ENCODE measurements at places on chromosomes 7 and 10.

DNA sequence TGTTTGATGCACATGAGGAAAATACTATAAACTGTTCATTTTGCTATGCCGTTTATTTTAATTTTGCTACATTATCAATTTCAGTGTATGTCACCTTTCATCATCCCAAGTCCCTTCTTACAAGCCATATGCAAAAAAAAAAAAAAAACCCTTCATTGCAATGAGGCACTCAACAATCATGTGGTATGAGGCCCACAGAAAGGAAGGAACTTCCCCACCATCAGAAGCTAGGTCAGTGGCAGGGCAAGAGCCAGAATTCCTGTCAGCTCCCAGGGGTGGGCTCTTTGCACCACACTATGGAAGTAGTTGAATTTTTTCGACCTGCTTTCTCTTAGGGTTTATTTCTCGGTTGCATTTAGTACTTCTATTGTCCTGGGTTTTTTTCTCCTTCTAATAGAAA, 75.4 kb downstream of the NOC3L start:
- DNase-seq = no peak

DNA sequence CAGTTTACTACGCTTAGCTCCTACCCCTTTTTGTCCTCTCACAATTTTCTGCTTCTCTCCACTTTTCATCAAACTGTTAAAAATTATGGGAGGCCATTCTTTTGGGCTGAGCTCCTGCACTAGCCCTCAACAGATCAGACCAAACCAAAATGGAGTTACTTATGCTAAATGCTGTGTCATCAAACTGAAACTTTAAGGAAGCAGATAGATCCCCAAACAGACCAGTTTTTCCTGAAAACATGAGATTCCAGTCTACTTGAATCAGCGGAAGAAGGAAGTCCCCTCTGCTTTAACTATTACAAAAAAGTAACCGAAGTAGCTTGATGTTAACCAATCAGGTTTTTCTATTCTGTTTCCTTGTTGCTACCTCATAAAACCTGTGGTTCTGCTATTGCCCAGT, 20.6 kb downstream of the FANK1 start:
- DNase-seq = no peak

DNA sequence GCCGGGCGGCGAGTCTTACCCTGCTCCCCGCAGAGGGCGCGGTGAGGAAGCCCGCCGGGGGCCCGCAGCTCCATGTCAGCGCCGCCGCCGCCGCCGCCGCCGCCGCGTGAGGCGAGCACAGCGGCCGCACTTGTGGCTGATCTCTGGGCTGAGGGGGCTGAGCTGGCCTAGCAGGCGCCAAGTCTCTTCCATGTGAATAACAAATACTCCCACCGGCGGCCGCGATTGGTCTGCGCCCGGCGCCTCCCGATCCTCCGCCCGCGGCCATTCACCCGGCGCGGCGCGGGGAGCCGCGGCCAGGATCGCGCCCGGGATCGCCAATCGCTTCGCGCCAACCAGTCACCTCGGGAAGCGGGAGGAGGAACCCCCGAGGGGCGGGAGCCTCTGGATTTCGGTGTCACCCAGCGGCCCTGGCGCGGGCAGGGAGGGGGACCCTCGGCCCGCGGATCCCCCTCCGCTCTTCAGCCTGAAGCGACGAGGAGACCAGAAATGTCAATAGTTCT, at the start of gene GRM8:
Gene GRM8 (minus strand): TSS at position 164 of the 503 bp plus-strand sequence.
- no peak for DNase-seq

DNA sequence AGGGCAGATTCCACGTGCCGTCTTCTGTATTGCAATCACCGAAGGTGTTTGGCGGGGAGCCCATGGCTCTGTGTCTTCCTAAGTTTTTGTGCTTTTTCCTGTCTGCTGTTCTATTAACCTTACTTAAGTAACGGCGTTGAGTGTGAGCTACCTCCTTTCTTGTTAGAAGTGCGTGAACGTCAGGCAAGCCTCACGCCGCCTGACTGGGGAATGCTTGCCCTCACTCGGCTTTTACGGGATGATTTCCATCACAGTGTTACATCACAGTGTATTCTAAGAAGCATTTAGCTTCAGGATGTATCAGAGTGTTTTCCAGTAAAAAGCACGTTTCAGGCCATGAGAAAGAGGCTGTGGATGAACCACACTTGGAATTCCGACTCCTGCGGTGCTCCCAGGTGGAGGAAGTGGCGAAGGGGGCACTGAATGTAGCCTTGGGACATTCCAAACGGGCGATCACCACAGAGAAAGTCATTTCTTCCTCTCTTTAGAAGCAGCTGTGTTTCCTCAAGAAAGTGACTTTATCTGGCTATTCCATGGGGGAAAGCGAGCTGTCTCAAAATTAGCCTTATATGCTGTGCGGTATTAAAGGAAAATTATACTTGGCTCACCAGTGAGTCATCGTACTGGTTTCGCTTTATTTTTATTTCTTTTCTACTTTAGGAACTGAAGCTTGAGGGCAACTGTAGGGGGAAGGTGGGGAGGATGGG, 290.7 kb downstream of the KLF6 start:
- DNase-seq = no peak

GRCh38 chr7:47186316-47186715, 395.6 kb downstream of the TNS3 start:
- DNase-seq = no peak

- no peak for DNase-seq
These were observed 83.6 kb downstream of the NRCAM start for GRCh38 chr7:108372618-108373017.

DNA sequence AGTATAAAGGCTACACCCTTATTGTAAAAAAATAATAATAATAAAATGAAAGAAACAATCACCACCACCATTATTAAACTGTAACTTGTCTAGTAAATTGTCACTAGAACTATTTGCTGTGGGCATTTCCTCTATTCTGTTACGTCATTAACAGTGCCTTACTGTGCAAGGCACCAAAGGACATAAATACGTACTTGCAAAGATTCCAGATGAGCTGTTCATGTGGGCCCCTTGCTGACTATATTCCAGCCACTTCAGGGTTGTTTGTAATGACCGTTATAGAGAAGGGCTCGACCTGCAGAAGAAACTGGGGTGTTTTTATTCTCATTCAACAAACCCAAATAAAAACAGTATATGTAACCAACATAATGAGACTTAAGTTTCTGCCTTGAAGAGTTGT, 60.4 kb downstream of the KLRG2 start:
- DNase-seq = no peak

- peak; percentile 82 for DNase-seq
These were observed 184.2 kb downstream of the KMT2E start for GRCh38 chr7:105198223-105198622.

DNA sequence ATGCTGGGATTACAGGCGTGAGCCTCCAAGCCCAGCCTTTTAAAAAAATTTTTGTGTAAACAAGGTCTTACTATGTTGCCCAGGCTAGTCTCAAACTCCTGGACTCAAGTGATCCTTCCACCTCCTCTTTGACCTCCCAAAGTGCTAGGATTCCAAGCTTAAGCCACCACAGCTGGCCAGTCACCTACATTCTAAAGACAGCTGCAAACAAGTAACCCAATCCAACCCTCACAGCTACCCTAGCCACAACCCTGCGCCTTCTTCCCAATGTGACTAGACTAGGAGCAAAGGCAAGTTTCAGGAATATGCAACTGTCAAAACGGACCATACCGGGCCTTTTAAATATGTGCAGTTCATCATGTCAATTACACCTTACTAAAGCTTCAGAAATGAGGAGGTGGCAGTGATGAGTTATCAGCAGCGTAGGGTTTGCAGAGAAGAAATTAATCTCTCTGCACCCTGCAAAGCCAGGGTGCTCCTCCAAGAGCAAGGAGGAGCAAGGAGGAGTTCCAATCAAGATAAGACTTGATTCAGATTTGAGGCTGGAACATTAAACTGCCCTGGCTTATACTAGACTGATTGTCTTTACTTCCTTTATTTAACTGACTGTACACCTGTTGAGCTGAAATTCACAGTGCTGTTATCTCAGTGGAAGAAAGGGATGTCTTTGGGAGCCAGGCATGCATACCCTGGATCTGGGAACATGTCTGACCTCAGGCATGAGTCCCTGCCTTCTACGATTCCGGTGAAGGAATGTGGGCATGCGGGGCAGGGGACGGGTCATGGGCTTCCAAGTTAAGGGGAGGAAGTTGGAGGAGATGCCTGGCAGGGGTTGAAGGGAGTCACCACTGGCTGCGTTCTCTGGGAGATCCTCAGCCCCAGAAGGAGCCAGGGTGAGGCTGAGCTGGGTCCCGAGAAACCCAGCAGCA, 15.5 kb upstream of the TMEM120A start:
- DNase-seq = no peak

GRCh38 chr10:80646366-80646765, 108.7 kb downstream of the SH2D4B start:
- DNase-seq = no peak

DNA sequence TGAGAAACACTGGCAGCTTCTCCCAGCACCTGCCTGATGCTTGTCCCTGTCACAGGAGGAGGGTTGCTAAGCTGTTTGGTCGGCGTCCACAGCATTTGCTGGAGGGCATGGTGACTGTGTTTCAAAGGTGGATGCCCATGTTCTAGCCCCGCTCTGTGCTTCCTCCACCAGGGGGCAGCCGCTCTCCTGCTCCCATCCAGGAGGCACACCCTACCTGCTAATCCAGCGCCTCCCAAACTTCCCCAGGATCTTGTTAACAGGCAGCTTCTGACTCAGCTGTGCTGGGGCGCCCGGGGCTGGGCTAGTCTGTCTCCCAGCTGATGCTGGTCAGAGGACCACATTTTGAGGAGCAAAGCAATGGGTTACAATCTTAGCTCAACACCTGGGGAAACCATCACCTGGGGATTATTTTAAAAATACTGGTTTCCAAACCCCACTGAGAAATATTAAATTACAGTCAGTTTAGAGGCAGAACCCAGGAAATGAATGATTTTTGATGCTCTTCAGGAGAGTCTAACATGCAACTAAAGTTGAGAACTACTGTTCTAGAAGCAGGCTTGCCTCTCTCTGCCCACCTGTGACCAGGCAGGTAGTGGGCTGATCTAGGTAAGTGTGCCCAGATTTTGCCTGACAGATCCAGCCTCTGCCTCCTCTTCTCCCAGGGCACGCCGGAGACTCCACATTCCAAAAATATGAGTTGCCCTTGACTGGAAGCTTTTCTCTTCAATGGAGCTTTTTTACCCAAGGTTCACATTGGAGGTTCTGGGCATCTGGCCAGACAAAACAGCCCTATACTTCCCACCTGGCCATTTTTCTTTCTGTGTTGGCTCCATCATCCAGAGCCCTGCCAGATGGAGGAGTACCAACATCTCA, 92.7 kb upstream of the GPR26 start:
- no peak for DNase-seq

GRCh38 chr10:121087129-121087528, 236.0 kb downstream of the WDR11 start:
- DNase-seq = no peak

DNA sequence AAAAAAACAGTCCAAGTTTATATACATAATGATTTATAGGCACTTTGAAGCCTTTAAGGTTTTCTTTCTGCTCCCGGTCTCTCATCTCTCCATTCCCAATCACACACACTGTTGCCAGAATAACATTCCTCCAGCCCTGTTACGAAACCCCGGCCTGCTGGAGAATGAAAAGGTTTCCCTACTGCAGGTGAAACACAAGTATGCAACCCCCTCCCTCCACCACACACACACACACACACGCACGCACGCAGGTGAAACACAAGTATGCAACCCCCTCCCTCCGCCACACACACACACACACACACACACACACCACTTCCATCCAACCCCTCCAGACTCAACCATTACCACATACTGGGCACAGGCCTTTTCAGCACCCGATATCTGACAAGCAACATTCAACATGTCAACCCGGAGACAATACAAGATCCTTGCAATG, 87.5 kb downstream of the PARD3 start:
- no peak for DNase-seq

GRCh38 chr7:33849004-33849403, 56.3 kb upstream of the BMPER start:
- no peak for DNase-seq

- no peak for DNase-seq
These were observed 152.1 kb downstream of the HIBADH start for GRCh38 chr7:27510541-27510940.

- DNase-seq = no peak
These were observed 26.5 kb downstream of the SKIDA1 start for GRCh38 chr10:21498986-21499385.

DNA sequence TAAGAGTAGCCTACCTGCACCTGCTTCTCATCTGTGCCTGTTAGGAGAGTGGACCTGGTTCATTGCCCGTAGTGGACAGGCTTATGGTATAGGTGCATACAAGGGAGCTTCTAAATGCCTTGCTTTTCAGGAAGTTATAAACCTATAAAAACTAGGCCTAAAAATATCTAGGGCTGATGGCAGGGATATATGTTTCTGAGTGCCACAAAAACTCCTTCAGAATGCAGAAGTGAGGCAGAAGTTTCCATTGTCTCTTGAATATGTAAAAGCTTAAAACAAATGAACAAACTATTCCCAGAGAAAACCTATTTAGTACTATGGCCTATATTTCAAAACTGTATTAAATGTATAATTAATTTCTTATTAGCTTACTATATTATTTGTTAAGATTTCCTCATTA, 91.8 kb downstream of the RNLS start:
- no peak for DNase-seq

- no peak for DNase-seq
These were observed 153.3 kb downstream of the RTKN2 start for GRCh38 chr10:62115321-62115720.

DNA sequence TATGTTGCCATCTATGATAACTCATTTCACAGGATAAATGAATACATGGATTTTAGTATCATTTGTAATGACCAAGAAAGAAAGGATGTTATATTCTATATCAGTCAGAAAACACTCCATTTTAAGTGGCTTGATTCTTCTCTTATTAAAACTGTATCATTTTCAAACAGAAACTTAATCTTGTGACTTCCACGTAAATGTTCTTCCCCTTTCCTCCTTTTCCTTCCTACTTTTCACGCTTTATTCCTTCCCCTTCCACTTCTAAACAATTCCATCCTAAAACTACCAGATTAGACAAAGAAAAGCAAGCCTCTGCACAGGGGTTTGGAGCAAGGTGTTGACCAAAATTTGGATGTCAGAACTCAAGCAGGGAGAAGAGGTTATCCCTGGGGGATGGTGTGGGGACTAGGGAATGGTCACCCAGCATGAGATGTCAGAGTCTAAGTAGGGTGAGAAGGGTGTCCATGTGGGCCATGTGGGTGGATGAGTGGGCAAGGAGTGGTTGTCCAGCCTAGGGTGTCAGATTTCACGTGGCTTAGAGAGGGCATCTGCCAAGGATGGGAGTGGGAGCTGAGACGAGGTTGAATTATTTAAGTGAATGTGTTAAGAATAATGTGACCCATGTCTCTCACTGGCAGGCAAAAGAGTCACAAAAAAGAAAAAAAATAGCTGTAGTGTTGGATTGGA, 5.0 kb upstream of the GSAP start:
- DNase-seq = no peak

DNA sequence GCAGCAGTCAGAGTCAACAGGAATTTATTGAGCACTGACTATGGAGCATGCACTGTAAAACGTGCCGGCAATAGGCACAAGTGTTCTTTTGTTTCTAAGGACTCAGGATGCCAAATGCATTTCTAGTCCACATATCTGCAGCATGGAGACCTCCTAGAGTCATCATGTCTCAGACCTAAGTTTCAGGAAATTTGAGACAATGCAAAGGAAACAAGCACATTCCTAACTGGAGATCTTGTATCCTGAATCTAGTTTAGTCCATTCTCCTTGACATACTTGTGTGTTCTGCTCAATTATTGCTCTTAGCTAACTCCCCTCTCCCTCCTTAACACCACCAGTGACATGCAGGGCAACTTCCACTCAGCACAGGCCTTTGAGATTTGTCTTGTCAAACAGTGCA, 173.2 kb downstream of the ZNF438 start:
- DNase-seq = no peak

GRCh38 chr10:44971935-44972757, 6.5 kb downstream of the DEPP1 start:
- DNase-seq = no peak

Data from fibroblast of skin of left biceps (primary cell).